ENCODE measurements at places on chromosomes 13 and 19.

DNA sequence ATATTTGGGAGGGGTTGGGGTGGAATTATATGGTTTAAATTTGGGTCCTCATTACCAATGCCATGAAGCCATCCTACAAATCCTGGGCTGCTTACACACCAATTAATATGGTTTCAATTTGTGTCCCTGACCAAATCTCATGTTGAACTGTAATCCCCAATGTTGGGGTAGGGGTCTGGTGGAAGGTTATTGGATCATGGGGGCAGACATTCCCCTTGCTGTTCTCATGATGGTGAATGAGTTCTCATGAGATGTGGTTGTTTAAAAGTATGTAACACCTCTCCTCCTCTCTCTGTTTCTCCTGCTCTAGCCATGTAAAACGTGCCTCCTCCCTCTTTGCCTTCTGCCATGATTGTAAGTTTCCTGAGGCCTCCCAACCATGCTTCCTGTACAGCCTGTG, 46.6 kb upstream of the FAM124A start:
- no peak for DNase-seq

GRCh38 chr19:5017235-5017634, 48.3 kb downstream of the KDM4B start:
- DNase-seq, result no peak

- no peak for DNase-seq
These were observed 11.4 kb upstream of the CD22 start for GRCh38 chr19:35317464-35318043.

- no peak for DNase-seq
These were observed 886 bp downstream of the MFSD12 start for GRCh38 chr19:3556423-3556977.

DNA sequence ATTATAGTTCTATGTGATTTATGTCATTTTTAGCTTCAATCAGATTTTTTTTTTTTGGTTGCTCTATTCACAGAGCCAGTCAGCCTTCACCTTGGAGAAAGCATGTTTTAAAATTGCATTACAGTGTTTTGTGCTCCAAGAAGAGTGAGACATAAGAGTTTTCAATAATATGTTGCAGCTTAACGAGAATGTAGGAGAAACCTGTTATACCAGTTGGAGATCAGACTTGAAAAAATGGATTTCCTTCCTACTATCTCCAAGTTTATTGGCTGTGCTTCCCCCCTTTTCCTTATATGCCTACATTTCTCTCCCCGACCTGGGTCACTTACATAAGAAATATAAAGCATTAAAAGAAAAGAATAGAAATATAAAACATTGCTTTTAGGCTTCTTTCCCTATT, 123.9 kb upstream of the ARGLU1 start:
- no peak for DNase-seq

- DNase-seq, result no peak
These were observed 1.1 kb upstream of the PROZ start for GRCh38 chr13:113157206-113157928.

DNA sequence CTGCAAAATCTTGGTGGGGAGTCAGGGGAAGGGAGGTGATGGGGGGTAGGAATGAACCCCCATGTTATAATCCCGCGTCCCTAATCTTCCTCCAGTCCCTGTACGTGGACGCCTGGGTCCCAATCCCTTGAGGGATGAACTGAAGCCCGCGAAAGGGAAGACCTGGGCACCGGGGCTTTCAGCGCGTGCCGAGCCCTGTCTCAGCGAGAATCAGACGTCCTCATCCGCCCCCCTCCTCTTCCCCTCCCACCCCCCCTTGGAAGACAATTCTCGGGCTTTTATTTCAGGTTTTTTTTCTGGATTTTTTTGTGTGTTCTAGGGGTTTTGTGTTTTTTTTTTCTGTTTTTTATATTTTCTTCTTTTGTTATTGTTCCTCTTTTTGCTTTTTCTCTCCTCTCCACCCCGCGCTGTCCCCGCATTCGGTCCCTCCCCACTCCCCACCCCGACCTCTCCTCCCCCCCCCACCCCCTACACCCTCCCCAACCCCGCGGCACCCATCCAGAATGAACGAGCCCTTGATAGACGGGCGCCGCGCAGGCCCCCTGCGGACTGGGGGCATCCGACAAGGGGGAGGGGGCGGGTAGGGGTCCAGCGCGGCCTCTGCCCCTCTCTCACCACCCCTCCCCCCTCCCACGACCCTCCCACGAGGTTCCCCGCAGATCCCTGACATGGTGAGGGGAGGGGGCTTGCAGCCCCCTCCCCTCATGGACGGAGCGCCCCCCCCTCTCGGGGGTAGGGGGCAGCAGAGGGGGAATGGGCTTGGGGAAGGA, 10.3 kb downstream of the C19orf81 start:
- no peak for DNase-seq

- peak; percentile 48 for DNase-seq
These were observed 6.9 kb downstream of the S1PR5 start for GRCh38 chr19:10510301-10510802.

GRCh38 chr19:1407528-1408299, at the start of gene DAZAP1:
TSS of gene DAZAP1 (plus strand) at chr19:1407586. CDS start at chr19:1407774, 188 bp downstream.
- DNase-seq, result peak; percentile 26

GRCh38 chr19:16247353-16248182, 49.9 kb downstream of the AP1M1 start:
- peak; percentile 85 for DNase-seq

DNA sequence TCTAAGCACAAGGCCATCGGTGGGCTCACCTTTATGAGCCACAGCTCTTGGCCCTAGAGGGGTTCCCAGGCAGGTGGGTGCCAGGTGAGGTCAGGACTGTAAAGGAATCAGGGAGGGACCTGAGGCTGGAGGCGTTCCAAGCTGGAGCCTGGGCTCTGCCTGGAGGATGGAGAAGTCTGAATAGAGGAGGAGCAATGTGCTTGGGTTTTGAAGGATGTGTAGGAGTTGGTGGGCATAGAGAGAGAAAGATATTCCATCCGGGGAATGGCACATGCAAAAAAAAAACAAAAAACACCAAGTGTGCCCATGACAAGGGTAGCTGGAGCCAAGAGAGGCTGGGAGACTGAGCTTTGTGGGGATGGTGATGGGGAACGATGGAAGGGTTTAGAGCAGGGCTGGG, 2.4 kb downstream of the GRIN3B start:
- DNase-seq, result no peak

DNA sequence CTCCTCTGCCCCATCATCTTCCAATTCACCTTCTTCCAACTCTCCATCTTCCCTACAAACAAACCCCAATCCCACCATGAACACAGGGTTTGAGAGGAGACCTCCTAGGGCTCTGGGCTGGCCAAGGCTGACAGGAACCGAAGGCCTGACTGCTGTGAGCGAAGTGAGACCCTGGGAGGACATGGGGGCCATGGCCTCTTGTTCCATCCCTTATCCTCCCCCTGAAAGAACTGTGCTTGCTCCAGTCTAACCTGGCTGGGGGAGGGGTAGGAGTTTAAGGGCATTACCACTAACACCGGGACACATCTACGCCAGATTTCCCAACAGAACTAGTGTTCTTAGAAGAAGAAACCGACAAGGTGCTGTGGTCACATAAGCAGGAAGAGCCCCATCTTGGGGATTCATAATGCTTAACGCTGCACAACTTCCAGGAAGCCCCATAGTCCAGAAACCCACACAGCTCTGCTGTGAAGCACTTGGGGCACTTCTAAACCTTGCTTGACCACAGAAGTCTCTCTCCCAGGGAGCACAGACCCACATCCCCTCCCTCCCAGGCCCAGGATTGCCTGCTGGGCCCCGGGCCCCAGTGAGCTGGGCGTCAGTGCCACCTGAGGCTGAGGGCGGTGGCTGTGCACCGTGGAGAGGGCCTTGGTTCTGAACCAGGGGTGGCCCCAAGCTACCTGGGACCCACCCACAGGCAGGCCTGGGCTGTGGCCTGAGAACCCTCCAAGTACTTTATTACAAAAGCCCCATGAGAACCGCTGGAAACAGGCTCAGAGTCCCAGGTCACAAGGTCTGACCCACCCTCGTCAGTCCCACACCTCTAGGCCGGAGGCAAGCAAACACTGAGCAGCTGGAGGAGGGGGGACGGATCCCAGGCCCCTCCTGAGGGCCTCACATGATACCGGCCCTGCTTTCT, 18.8 kb downstream of the ZC3H4 start:
- DNase-seq, result peak; percentile 40

- DNase-seq, result no peak
These were observed 82.2 kb upstream of the USP29 start for GRCh38 chr19:57037556-57037955.

GRCh38 chr13:61417086-61417570, 1.5 kb upstream of the PCDH20 start:
- DNase-seq, result no peak
